ENCODE measurements at places on chromosomes 6 and 20.

- peak; percentile 19 for DNase-seq
- peaks cover 18% of the 10 kb centered on the region for H3K36me3 ChIP-seq
- peak overlapping the region; percentile 70 for H3K4me3 ChIP-seq
These were observed 5.3 kb downstream of the TP53TG5 start for GRCh38 chr20:45372646-45373352.

GRCh38 chr20:48454671-48455490 lies 372.9 kb downstream of the PREX1 start:
- no peak for DNase-seq
- H3K4me3 ChIP-seq: no peak overlapping the region
- H3K27me3 ChIP-seq: peaks cover 3% of the 10 kb centered on the region
- no peaks in the 10 kb centered on the region for H3K4me1 ChIP-seq
- H3K27ac ChIP-seq: no peak overlapping the region
- H3K36me3 ChIP-seq: no peaks in the 10 kb centered on the region

GRCh38 chr6:87164506-87164905 lies 9.1 kb downstream of the ZNF292 start:
- H3K4me3 ChIP-seq: no peak overlapping the region
- H3K4me1 ChIP-seq: peaks cover 43% of the 10 kb centered on the region
- H3K36me3 ChIP-seq: peaks cover 12% of the 10 kb centered on the region
- DNase-seq: no peak
- H3K27ac ChIP-seq: no peak overlapping the region

GRCh38 chr20:48690888-48691287 lies 136.9 kb downstream of the PREX1 start:
- no peak overlapping the region for H3K27ac ChIP-seq
- peaks cover 43% of the 10 kb centered on the region for H3K36me3 ChIP-seq
- peaks cover 6% of the 10 kb centered on the region for H3K4me1 ChIP-seq
- no peak for DNase-seq
- no peak overlapping the region for H3K4me3 ChIP-seq

DNA sequence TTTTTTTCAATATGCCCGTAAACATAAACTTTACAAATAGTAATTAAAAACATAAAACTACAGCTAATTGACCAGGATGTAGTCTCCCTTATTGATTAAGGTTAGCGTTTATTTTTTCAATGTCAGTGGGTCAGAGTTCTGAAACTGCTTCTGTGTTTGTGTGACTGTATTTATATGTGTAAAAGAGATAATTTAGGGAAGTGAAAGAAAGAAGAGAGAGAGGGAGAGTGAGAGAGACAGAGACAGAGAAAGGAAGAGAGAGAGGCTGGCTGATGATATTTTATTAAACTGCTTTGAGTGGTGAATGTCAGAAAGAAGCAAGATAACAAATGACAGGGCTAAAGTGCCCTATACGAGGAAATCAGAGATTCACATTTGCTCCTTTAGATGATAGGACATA lies 266.1 kb upstream of the PTCHD4 start:
- no peaks in the 10 kb centered on the region for H3K27me3 ChIP-seq
- H3K4me1 ChIP-seq: no peaks in the 10 kb centered on the region
- no peak overlapping the region for H3K4me3 ChIP-seq
- H3K36me3 ChIP-seq: no peaks in the 10 kb centered on the region
- H3K27ac ChIP-seq: no peak overlapping the region
- DNase-seq: no peak

DNA sequence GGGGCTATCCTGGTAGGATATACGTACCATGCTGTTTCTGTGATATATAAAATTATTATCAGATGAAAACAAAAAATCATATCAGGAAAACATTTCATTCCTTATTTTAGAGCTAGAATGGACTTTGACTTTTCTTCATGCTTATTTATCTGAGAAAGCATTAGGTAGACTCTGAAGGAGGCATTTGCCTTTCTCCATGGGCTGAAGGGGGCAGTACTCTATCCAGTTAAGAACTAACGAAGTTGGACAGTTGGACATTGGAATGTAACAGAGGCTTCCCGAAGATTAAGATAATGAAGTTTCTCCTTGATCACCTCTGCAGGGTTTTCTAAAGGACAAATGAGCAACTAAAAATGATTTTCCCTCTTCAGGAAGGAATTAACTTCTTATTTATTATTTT lies 233.9 kb downstream of the SAMD5 start:
- no peak overlapping the region for H3K4me3 ChIP-seq
- no peaks in the 10 kb centered on the region for H3K27me3 ChIP-seq
- DNase-seq: no peak
- no peak overlapping the region for H3K27ac ChIP-seq
- no peaks in the 10 kb centered on the region for H3K4me1 ChIP-seq

GRCh38 chr6:147922799-147923198 lies 414.3 kb downstream of the SAMD5 start:
- no peak for DNase-seq
- H3K4me1 ChIP-seq: no peaks in the 10 kb centered on the region
- no peak overlapping the region for H3K4me3 ChIP-seq
- no peaks in the 10 kb centered on the region for H3K27me3 ChIP-seq

GRCh38 chr6:2733324-2733723 lies 17.4 kb downstream of the MYLK4 start:
- no peaks in the 10 kb centered on the region for H3K36me3 ChIP-seq
- peak; percentile 54 for DNase-seq
- H3K4me1 ChIP-seq: no peaks in the 10 kb centered on the region
- H3K4me3 ChIP-seq: no peak overlapping the region
- H3K27me3 ChIP-seq: peaks cover 21% of the 10 kb centered on the region

DNA sequence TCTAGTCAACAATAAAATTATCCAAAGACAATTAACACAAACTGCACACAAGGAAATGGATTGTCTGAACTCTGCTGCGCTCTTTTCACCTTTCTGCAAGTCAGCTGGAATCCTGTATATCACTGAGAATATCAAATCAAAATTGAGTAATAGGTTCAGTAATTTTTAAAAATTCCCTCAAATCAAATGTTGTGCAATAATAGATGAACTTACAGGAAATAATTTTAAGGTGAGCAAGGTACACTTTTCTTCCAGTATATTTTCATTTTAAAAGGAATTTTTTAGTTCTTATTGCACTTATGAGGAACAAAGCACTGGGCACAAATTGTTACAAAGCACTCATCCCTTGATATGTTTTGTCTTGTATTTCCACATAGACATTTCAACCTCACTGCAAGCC lies 1.2 kb downstream of the SAYSD1 start:
- peaks cover 70% of the 10 kb centered on the region for H3K4me1 ChIP-seq
- peaks cover 22% of the 10 kb centered on the region for H3K36me3 ChIP-seq
- no peak for DNase-seq
- peak overlapping the region; percentile 96 for H3K4me3 ChIP-seq
- no peaks in the 10 kb centered on the region for H3K27me3 ChIP-seq

DNA sequence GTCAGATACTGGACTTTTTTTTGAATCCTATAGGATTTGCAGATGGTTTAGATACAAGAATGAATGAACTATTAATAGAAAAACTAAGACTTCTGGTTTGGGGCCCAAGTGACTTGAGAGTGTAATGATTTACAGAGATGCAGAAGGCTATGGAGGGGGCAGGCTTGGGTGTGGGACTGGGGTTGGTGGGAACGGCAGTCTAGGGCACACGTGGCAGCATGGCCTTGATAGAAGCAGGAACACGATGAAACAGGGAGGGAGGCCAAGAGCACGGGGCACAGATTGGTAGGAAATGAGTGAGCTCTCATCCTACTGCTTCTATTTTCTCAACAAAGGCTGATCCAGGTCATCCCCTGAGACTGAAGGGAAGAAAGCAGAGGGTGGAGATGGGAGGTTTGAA lies 3.4 kb upstream of the UST start:
- H3K4me3 ChIP-seq: no peak overlapping the region
- H3K27ac ChIP-seq: no peak overlapping the region
- no peak for DNase-seq
- peaks cover 16% of the 10 kb centered on the region for H3K4me1 ChIP-seq

DNA sequence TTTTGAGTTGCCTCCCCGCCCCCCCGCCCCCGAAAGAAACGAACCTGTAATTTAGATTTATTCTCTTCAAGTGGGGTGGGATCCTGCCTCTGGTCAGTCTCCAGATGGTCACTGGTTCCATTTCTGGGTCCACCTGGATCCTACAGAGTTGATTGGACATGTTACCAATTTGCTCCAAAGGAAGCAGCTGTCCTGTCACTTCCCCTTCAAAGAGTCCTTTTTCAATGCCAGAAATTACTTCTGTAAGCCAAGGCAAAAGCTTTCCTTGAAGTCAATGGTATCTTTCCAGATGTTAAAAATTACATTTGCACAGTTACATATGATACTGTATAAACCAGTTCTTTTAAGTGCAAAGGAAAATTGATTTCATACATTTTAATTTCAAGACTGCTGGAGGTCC lies 12.0 kb upstream of the ANKRD60 start:
- H3K4me1 ChIP-seq: peaks cover 25% of the 10 kb centered on the region
- H3K27ac ChIP-seq: no peak overlapping the region
- H3K4me3 ChIP-seq: no peak overlapping the region
- H3K27me3 ChIP-seq: no peaks in the 10 kb centered on the region

DNA sequence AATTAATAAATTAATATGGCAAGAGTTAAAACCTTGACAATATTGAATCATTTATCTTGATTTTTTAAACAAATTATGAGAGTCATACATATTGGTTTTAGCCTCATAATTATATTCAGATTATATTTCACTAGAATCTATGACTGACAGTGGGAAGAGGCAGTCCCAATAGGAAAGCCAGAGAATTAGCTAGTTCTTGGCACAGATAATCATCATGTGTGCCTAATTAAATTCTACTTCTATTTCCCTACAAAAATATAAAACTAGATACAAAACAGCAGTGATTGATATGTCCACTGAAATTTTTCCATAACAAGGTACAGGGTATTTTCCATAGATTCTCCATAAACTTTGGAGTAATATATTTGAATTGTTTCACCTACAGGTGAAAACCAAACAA lies 38.6 kb downstream of the COL9A1 start:
- no peak overlapping the region for H3K4me3 ChIP-seq
- no peak for DNase-seq
- no peaks in the 10 kb centered on the region for H3K4me1 ChIP-seq

GRCh38 chr20:47723322-47723721 lies 62.0 kb downstream of the SULF2 start:
- no peak overlapping the region for H3K4me3 ChIP-seq
- H3K27me3 ChIP-seq: peaks cover 10% of the 10 kb centered on the region
- no peak for DNase-seq
- H3K36me3 ChIP-seq: peaks cover 7% of the 10 kb centered on the region

DNA sequence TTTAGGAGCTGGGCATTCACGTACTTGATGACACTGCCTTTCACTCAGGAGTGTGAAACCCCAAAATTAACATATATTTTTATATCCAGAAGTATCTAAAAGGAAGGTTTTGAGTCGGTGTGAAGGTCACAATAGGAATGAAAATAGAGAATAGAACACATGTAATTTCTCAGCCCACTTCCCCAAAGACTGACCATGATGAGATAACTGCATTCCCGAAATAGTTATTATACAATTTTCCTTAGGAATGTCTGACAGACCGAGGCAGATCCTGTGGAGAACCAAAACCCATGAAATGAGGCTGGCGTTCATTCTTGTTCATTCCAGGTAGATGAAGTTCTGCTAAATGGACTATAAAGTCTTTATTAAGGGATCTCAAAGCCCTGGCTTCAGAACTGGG lies 10.3 kb downstream of the NSFL1C start:
- no peaks in the 10 kb centered on the region for H3K27me3 ChIP-seq
- no peak overlapping the region for H3K27ac ChIP-seq
- no peak overlapping the region for H3K4me3 ChIP-seq
- DNase-seq: no peak
- peaks cover 52% of the 10 kb centered on the region for H3K36me3 ChIP-seq
- no peaks in the 10 kb centered on the region for H3K4me1 ChIP-seq

- H3K4me1 ChIP-seq: peaks cover 29% of the 10 kb centered on the region
- no peaks in the 10 kb centered on the region for H3K36me3 ChIP-seq
- no peak overlapping the region for H3K27ac ChIP-seq
- no peak for DNase-seq
- H3K4me3 ChIP-seq: peak overlapping the region; percentile 50
These were observed 125.1 kb downstream of the MRPL14 start for GRCh38 chr6:44002067-44002592.

GRCh38 chr20:22577515-22578220 lies 6.7 kb downstream of the FOXA2 start:
- H3K4me3 ChIP-seq: no peak overlapping the region
- DNase-seq: no peak
- H3K36me3 ChIP-seq: peaks cover 6% of the 10 kb centered on the region

- no peak overlapping the region for H3K27ac ChIP-seq
- peaks cover 6% of the 10 kb centered on the region for H3K4me1 ChIP-seq
- peaks cover 65% of the 10 kb centered on the region for H3K27me3 ChIP-seq
- H3K4me3 ChIP-seq: no peak overlapping the region
These were observed 20.2 kb upstream of the ARFGEF2 start for GRCh38 chr20:48901326-48901725.

DNA sequence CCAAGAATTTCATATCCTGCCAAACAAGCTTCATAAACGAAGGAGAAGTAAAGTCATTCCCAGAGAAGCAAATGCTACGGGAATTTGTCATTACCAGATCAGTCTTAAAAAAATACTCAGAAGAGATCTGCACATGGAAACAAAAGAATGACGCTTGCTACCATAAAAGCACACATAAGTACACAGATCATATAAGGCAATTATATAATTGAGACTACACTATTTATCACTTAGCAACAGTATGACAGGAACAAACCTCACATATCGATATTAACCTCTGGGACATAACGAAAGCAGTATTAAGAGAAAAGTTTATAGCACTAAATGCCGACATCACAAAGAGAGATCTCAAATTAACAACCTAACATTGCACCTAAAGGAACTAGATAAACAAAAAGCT lies 67.6 kb upstream of the TMEM200A start:
- H3K4me3 ChIP-seq: no peak overlapping the region
- no peak for DNase-seq
- no peaks in the 10 kb centered on the region for H3K36me3 ChIP-seq
- H3K27me3 ChIP-seq: peaks cover 17% of the 10 kb centered on the region
- H3K4me1 ChIP-seq: peaks cover 2% of the 10 kb centered on the region
- no peak overlapping the region for H3K27ac ChIP-seq

- H3K27ac ChIP-seq: no peak overlapping the region
- H3K4me3 ChIP-seq: no peak overlapping the region
- no peak for DNase-seq
- H3K27me3 ChIP-seq: peaks cover 58% of the 10 kb centered on the region
- H3K4me1 ChIP-seq: peaks cover 5% of the 10 kb centered on the region
- no peaks in the 10 kb centered on the region for H3K36me3 ChIP-seq
These were observed 92.3 kb downstream of the ANKRD60 start for GRCh38 chr20:58136149-58136484.

DNA sequence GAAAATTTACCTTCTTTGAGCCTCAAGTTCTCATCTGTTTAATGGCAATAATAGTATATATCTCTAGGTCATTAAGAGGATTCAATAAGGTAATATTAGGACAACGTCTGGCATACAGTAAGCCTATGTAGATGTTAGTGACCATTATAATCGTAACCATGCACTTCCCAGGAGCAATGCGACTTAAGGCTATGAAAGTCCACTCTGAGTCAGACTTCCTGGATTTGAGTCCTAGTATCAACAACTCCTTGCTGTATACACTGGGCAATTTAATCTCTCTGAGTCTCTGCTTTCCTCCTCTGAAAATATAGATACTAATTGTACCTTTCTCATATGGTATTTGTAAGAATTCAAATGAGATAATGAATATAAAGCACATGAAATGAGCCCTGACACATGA lies 168.1 kb upstream of the HDDC2 start:
- H3K36me3 ChIP-seq: no peaks in the 10 kb centered on the region
- no peak overlapping the region for H3K4me3 ChIP-seq
- H3K27ac ChIP-seq: no peak overlapping the region

- H3K27ac ChIP-seq: no peak overlapping the region
- no peak overlapping the region for H3K4me3 ChIP-seq
- peaks cover 5% of the 10 kb centered on the region for H3K4me1 ChIP-seq
- no peak for DNase-seq
These were observed 118.4 kb downstream of the MYLK4 start for GRCh38 chr6:2632368-2632767.

GRCh38 chr6:108707328-108707976 lies 140.8 kb upstream of the ARMC2 start:
- H3K4me3 ChIP-seq: no peak overlapping the region
- H3K36me3 ChIP-seq: no peaks in the 10 kb centered on the region
- H3K4me1 ChIP-seq: peaks cover 5% of the 10 kb centered on the region
- no peak overlapping the region for H3K27ac ChIP-seq

Measured in activated naive CD4-positive, alpha-beta T cell treated with anti-CD3 and anti-CD28 coated beads, Interleukin-2, amount 10 ng/mL, durations not matched to agents 7 days and 5 days (primary cell).